ENCODE measurements at places on chromosomes 16 and 17. TPM values are rescaled to one million over a fixed set of nuclear protein-coding genes. Genes with fewer than 3 reads are reported as not detected.

GRCh38 chr16:86590501-86591144 lies 12.3 kb downstream of the FOXL1 start:
- no peaks in the 10 kb centered on the region for H3K4me1 ChIP-seq
- no peak for DNase-seq
- H3K27ac ChIP-seq = no peak overlapping the region
- H3K4me3 ChIP-seq = no peak overlapping the region
- no peaks in the 10 kb centered on the region for H3K27me3 ChIP-seq
- no peaks in the 10 kb centered on the region for H3K36me3 ChIP-seq

- peaks cover 53% of the 10 kb centered on the region for H3K36me3 ChIP-seq
- DNase-seq = no peak
- H3K4me1 ChIP-seq = peaks cover under 1% of the 10 kb centered on the region
- H3K4me3 ChIP-seq = no peak overlapping the region
- H3K27me3 ChIP-seq = no peaks in the 10 kb centered on the region
Observed at GRCh38 chr16:83920894-83921491, 22.1 kb downstream of the MLYCD start.

DNA sequence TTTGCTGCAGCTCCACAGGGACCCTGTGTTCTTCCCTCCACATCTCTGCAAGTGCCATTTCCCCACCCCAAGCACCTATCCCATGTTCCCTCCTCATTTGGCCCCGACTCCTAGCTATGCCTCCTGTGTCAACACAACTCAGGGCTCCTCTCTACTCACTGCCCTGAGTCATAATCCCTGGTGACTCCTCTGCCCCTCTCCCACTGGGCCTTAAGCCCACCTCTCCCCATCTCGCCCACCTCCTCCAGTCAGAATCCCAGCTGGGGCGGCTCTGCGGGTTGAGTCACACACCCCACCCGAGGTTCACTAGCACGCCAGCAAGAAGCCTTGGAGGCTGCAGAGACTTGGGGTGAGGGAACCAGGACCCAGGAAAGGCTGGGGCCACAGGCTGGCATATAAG lies 346.2 kb downstream of the FOXL1 start:
- H3K4me1 ChIP-seq = peaks cover 14% of the 10 kb centered on the region
- no peaks in the 10 kb centered on the region for H3K27me3 ChIP-seq
- no peak overlapping the region for H3K4me3 ChIP-seq
- no peak for DNase-seq
- no peak overlapping the region for H3K27ac ChIP-seq

GRCh38 chr16:28478506-28479180 lies 6.5 kb upstream of the NPIPB7 start:
- no peaks in the 10 kb centered on the region for H3K4me1 ChIP-seq
- no peak overlapping the region for H3K4me3 ChIP-seq
- H3K27ac ChIP-seq = no peak overlapping the region
- H3K36me3 ChIP-seq = peaks cover 44% of the 10 kb centered on the region
- no peak for DNase-seq

GRCh38 chr17:7502171-7502847 lies 18.1 kb downstream of the POLR2A start:
- no peak for DNase-seq
- H3K27me3 ChIP-seq = no peaks in the 10 kb centered on the region
- H3K4me3 ChIP-seq = no peak overlapping the region
- H3K27ac ChIP-seq = no peak overlapping the region
- H3K36me3 ChIP-seq = peaks cover 98% of the 10 kb centered on the region

DNA sequence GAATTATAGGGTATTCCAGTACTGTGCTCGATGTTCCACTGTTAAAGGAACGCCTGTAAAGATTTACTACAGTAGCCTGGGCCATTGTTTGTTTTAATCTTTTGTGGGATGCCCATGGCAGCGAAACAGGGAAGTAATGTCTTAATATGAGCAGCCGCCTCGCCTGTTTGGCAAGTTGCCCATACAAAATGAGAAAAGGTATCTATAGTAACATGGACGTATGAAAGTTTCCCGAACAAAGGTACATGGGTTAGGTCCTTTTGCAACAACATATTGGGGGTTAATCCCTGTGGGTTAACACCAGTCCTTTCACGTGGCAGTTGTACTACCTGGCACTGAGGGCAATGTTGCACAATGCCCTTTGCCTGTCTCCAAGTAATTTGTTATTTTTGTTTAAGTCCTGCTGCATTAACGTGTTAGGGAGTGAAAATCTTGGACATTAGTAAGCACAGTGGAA lies 21.1 kb upstream of the TMC5 start:
- H3K4me3 ChIP-seq = no peak overlapping the region
- no peak for DNase-seq
- H3K27me3 ChIP-seq = no peaks in the 10 kb centered on the region
- H3K4me1 ChIP-seq = no peaks in the 10 kb centered on the region
- H3K27ac ChIP-seq = no peak overlapping the region

- H3K27ac ChIP-seq = no peak overlapping the region
- no peaks in the 10 kb centered on the region for H3K27me3 ChIP-seq
- H3K4me1 ChIP-seq = no peaks in the 10 kb centered on the region
- DNase-seq = no peak
- no peak overlapping the region for H3K4me3 ChIP-seq
Observed at GRCh38 chr16:86874141-86874540, 295.8 kb downstream of the FOXL1 start.

DNA sequence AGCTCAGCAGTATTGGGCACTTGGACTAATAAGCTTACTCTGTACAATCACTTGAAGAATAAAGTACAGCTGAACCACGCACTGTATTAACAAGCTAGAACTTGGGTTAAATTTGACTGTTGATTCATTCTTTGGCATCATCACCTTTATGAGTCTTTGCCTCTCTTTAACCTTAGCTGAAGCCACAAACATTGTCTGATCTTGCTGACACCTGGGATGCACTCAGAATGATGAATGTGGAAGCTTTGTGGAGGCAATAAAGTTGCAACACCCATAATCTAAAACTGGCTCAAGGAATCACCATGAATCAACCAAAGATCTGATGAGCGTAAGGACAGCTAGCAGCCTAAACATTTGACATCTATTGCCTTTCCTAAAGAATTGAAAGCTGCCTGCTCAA lies 590.6 kb upstream of the SOX9 start:
- H3K4me1 ChIP-seq = no peaks in the 10 kb centered on the region
- H3K36me3 ChIP-seq = no peaks in the 10 kb centered on the region
- no peak overlapping the region for H3K27ac ChIP-seq
- H3K4me3 ChIP-seq = no peak overlapping the region
- no peak for DNase-seq

DNA sequence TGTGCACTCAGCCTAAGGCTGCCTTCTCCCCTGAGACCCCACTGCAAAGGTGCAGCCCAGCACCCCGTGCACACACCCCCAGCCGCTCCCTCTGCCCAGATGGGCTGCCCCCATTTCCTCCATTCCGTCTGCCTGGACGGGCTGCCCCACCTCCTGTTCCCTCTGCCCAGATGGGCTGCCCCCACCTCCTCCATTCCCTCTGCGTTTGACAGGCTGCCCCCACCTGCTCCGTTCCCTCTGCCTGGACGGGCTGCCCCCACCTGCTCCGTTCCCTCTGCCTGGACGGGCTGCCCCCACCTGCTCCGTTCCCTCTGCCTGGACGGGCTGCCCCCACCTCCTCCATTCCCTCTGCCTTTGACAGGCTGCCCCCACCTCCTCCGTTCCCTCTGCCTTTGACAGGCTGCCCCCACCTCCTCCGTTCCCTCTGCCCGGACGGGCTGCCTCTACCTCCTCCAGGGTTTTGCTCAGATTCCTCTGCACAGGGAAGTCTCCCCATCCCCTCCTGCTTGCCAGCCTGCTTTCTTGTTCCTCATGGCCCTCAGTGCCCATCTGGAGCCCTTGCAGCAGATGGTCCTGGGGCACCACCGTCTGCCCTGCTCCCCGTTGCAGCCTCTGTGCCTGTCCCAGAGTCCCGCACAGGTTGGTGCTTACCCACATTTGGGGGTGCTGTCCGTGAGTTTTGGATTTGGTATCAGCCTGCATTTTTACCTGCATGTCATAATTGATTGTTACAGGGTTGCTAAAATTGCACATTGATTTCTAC lies 23.4 kb upstream of the IL17C start:
- no peaks in the 10 kb centered on the region for H3K27me3 ChIP-seq
- H3K4me3 ChIP-seq = no peak overlapping the region
- H3K4me1 ChIP-seq = no peaks in the 10 kb centered on the region

DNA sequence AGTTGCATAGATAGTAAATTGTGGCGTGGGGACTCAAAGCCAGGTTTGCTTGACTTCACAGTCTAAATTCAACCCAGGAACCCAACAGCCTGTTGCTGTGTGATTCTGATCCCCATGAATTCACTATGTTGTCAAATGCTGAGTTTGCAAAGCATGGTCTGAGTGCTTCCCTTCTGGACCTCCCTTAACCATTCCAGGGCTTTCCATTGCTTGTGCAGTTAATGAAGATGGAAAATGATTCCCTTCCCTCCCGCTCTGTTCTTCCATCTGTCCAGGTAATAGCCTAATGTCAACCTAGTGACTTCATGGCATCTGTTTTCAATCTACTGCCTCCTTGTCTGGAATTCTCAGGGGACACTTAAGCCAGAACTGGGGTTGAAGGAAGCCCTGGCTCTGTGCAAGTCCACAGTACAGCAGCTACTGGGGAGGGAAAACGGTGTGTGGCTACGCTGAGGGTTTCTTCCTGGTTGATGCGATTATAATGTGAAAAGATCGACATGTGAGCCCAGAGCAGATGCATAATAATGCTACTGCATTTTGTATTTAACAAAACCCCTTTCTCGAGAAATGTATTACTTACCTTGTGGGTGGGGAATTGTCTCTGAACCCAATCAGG lies 206.7 kb downstream of the CDH13 start:
- H3K4me3 ChIP-seq = no peak overlapping the region
- DNase-seq = no peak
- H3K4me1 ChIP-seq = peaks cover 7% of the 10 kb centered on the region
- H3K36me3 ChIP-seq = no peaks in the 10 kb centered on the region
- no peaks in the 10 kb centered on the region for H3K27me3 ChIP-seq

- H3K4me1 ChIP-seq = no peaks in the 10 kb centered on the region
- no peaks in the 10 kb centered on the region for H3K27me3 ChIP-seq
- DNase-seq = no peak
- no peak overlapping the region for H3K27ac ChIP-seq
- no peak overlapping the region for H3K4me3 ChIP-seq
- H3K36me3 ChIP-seq = no peaks in the 10 kb centered on the region
Observed at GRCh38 chr17:31660684-31661083, 198.4 kb downstream of the COPRS start.

- no peaks in the 10 kb centered on the region for H3K27me3 ChIP-seq
- no peaks in the 10 kb centered on the region for H3K4me1 ChIP-seq
- no peak overlapping the region for H3K27ac ChIP-seq
- no peak for DNase-seq
- H3K36me3 ChIP-seq = no peaks in the 10 kb centered on the region
- H3K4me3 ChIP-seq = no peak overlapping the region
Observed at GRCh38 chr17:5740937-5741336, 156.6 kb upstream of the NLRP1 start.

DNA sequence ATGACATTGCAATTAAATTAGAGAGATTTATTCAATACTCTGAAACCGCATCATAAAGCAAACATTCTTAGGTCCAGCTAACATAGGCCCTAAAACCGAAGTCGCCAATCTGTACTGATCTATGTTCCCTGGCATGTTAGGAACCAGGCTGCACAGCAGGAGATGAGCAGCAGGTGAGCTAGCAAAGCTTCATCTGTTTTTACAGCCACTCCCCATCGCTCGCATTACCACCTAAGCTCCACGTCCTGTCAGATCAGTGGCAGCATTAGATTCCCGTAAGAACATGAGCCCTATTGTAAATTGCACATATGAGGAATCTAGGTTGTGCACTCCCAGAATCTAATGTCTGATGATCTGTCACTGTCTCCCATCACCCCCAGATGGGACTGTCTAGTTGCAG lies 91.5 kb downstream of the PARN start:
- DNase-seq = no peak
- no peaks in the 10 kb centered on the region for H3K27me3 ChIP-seq
- no peaks in the 10 kb centered on the region for H3K36me3 ChIP-seq
- no peaks in the 10 kb centered on the region for H3K4me1 ChIP-seq
- H3K4me3 ChIP-seq = no peak overlapping the region

DNA sequence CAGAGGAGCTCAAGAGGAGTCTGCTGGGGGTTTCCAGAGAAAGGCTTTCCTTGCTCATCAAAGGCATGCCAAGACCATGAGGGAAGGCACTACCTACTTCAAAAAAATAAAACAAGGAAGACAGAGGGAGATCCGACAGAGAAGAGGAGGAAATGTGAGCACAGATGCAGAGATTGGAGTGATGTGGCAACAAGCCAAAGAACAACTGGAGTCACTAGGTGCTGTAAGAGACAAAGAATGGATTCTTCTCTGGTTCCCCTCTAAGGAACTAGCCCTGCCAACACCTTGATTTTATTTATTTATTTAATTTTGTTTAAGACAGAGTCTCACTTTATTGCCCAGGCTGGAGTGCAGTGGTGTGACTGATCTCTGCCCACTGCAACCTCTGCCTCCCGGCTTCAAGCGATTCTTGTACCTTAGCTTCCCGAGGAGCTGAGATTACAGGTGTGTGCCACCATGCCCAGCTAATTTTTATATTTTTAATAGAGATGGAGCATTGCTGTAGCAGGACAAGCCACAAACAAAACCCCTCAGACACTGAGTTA lies 13.8 kb upstream of the ACSF2 start:
- H3K4me1 ChIP-seq = no peaks in the 10 kb centered on the region
- H3K36me3 ChIP-seq = no peaks in the 10 kb centered on the region
- no peak overlapping the region for H3K4me3 ChIP-seq
- DNase-seq = no peak

DNA sequence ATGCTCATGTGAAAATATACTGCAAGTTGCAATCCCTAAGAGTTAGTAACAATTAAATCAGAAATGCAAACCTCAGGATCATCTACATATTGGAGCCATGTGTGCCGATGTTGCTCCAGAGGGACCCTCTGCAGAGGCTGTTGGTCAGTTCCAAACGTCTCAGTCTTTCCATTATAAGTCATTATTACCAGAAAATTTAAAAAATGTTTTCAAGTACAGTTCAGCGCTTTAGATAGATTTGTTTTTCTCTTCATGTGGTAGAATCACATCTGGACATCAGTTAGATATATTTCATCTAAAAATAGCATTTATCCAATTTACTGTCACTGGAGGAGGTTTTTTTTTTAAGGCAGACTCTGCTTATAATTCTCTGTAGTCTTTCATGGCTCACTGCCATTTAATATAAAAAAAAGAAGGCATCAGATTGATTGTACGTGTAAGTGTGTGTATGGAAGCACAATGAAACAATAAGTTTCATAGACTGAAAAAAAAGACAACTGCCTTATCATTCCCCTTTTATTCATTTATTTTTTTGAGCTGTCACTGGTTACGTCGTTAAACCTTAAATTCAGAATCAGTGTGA lies 46.1 kb upstream of the MARCHF10 start:
- no peak for DNase-seq
- no peak overlapping the region for H3K4me3 ChIP-seq
- H3K4me1 ChIP-seq = no peaks in the 10 kb centered on the region
- H3K27ac ChIP-seq = no peak overlapping the region
- H3K36me3 ChIP-seq = no peaks in the 10 kb centered on the region

The TELO2 gene
- 11.3 TPM for total RNA-seq

The NSRP1 gene
- 14.7 TPM for total RNA-seq

The SOX15 gene
- 11.5 TPM for total RNA-seq

The IL21R gene
- 0.07 TPM for total RNA-seq

The CCL7 gene
- total RNA-seq = not detected

The CETP gene
- not detected for total RNA-seq

The CFAP119 gene
- total RNA-seq = 0.37 TPM

The FAM20A gene
- total RNA-seq = 2.5 TPM

The NAGS gene
- 4.5 TPM for total RNA-seq

Measured in right atrium auricular region (tissue), 2 donors.